ENCODE measurements at places on chromosomes 12 and 14. TPM values are rescaled to one million over a fixed set of nuclear protein-coding genes. Genes with fewer than 3 reads are reported as not detected.

GRCh38 chr14:29896354-29896821 lies 31.3 kb downstream of the PRKD1 start:
- DNase-seq = no peak

DNA sequence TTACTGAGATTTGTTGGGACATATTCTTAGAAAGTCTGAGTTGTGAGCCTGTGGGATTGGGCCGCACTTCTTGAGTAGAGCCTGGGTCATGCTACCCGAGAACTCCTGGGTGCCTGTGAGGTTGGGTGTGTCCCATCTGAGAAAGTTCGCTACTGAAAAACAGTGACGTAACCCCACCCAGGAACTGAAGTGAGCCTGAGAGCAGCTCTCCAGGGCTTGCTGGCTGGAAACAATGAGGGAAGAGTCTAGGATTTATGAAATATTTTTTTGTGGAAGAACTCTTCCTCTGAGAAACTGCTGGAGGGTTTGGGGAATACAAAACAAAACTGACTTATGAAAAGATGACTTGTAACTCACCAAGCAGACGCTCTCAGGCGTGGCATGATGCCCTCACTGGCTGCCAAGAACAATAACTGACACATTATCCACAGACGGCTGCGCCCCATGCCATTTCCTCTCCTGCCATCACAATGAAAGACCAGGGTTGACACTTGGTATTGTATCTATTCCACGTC lies 69.2 kb downstream of the RASSF3 start:
- peak; percentile 96 for DNase-seq

The GPN3 gene
- 16.1 TPM for total RNA-seq

DNA sequence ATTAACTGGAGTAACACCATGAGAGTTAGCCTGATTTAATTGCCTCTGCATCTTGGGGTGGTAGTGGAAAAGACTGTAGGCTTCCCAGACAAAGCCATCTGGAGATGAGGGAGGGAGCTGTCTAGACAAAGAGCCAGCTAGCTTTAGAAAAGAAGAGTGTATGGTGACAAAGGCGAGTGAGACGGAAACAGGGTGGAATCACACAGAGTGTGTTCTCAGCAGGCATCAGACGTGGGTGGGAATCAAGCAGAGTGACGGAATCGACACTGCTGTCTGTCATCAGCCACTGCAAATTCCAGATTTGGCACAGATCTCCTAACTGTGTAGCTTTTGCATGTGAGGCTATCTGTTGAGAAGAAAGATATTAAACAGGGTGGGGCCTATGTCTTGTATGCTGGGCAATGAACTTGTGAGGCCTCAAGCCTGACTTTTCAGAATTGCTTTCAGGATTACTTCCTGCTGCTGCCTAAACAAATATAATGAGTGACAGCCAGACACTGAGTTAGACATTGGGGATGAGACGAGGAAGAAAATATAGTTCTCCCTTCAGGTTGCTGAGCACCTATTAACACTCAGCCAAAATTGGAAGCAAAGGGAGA lies 236.5 kb upstream of the GRIP1 start:
- DNase-seq = no peak

The CLEC14A gene
- not detected for total RNA-seq

DNA sequence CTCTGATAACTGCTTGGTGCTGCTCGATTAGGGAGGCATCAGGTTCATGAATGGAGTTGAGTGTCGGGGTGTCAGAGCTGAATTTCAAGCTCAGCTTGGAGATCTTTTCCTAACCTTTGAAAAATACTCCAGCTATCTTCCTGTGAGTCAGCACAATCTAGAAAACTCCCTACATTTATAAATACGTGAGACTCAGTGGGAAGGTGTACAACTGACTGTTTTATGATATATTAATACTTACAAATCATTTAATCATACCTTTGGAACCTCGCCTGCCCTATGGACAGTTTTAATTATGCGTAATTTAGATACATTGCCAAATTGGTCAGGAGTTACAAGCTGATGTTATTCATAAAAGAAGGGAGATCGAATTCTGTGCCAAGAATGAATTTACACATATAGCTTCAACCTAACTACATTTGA lies 961 bp downstream of the CMAS start:
- DNase-seq = no peak

- DNase-seq = peak; percentile 39
Measured at GRCh38 chr12:88339254-88339949, 197.3 kb downstream of the TMTC3 start.

- DNase-seq = no peak
Measured at GRCh38 chr14:63245893-63246292, 41.6 kb downstream of the RHOJ start.

DNA sequence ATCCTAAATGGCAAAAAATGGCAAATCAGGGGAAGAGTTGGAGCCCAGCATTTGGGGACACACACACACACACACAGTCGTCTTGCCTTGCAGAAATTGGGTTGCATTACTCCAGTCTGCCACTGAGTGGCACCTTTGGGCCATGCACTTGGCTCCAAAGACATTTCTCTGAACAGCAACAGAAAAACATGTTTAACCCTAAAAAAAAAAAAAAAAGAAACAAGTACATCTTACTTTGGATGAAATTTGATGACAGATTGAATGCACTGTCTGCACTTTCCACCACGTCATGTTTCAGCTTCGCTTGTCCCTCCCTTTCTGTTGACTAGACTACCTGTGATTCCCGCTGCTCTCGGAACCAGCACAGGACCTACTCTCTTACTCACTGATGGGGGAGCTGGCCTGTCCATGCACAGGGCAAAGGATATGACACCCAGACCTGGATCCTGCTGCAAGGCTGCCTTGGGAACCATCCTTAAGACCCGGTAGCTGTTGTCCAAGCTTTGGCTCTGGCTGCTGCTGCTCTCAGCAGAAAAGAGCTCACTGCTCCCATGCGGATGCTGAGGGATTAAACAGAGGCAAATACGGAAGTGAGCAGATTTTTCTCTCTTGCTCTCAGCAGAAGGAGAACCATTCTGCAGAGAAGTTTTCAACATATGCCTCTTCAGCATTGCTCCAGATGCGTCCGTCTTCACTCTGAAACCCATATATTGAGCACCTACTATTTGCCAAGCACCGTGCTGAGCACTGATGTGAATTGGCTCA lies 376.8 kb downstream of the DPF3 start:
- peak; percentile 68 for DNase-seq
